Tibial artery (tissue), 4 donors: ENCODE measurements at places on chromosomes 16 and 17.

DNA sequence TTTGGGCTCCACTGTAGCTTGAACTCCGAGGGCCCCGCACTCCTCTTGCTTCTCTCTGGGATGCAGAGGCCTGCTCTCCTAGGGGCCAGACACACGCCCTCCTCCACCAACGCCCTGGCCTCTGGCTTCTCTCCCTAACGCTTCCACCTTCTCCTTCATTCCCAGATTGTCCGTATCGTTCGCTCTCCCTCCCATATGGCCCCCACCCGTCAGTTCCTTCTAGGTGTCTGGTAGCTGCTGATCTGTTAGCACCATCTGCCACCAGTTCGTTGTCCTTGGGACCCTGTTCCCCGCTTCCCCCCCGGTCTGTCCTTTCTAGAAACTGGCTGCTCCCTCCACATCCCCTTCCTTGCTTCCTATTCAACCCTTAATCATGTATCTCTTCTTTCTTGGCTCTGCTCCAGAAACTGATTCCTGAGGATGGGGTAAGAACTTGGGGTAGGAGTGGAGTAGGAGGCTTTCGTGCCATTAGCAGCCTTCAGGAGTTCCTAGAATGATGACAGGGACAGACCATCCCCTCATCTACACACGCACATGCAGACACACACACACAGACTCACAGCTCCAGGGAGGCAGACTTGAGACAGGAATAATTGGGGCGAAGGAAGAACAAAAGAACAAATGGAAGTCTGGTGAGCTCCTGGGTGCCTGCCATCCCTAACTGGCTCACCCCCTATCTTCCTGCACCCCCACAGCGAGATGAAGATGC lies 4.3 kb downstream of the ATP1B2 start:
- no peak for DNase-seq

DNA sequence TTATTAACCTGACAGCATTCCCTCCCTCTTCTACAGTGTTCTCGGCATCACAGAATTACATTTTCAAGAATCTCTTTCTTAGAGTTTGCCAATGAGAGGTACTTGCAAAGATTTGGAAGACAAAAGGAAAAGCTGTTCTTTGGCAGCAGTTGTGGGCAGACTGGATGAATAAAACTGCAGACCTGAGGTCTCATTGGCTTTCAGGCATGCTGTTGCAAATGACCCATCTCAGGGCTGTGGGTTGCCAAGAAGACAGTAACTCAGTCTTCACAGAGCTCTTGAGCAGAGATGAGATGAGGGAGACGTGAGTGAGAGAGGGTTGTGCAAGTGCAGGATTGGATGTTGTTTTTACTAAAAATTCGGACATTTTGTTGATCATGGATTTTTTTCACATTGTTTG lies 11.3 kb upstream of the USP31 start:
- DNase-seq = no peak

DNA sequence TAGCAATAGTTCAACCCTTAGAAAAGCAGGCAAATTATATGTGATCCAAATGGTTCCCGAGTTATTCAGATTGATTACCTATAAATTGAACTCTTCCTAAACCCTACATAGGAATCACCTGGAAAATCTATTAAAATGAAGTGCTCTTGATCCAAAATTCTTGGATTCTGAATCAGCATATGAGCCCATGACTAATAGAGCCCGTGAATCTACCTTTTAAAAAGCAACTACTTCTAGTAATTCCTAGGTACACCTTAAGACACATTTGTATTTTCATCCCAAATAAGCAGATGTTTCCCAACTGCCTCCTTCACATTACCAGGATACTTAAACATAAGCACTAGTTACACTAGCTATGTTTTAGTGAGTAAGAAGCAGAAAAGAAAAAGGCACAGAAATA lies 1171.0 kb upstream of the GOT2 start:
- no peak for DNase-seq

DNA sequence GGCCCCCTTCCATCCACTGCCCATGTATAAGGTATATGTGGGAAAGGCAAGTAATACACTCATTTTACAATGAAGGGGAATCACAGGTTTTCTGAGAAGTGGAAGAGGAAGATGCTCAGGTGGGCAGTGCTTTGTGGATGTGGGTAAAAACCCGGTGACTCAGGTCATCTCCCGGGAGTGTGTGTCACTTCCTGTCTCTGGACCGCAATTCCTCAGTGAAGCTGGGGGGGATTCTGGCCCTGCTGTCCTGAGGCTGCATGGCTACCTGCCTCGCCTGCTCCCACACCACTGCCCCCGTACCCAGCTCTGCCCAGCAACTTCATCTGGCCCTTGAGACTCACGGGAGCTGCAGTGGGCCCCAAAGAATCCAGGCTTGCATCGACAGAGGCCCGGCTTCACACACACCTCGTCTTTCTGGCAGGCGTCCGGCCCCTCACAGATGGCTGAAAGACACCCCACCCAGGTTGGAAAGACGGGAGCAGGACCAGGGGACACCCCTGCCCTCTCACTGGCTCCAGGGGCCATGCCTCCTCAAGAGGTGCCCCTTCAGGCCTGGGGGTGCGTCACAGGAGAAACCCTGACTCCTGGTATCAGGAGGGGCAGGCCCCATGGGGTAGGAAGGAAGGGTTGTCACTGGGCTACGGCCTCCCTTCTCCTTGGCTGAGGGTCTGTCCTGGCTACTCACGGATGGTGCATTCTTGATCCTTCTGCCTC lies 882 bp downstream of the SCARF1 start:
- no peak for DNase-seq

DNA sequence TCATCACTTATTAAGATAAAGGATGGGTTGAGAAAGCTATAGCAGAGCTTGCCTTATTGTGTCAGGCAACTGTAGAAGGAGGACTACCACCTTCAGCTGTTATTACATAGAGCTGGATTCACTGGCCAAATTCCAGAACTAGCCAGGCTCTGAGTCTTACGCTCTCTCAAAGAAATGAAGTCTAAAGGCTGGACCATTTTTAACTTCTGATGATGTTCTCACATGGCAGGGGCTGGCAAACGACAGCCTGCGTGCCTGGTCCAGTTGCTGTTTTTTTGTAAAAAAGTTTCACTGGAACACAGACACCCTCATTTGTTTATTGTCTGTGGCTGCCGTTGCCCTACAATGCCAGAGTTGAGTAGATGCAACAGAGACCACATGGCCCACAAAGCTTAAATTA lies 21.2 kb downstream of the TRAF4 start:
- no peak for DNase-seq

DNA sequence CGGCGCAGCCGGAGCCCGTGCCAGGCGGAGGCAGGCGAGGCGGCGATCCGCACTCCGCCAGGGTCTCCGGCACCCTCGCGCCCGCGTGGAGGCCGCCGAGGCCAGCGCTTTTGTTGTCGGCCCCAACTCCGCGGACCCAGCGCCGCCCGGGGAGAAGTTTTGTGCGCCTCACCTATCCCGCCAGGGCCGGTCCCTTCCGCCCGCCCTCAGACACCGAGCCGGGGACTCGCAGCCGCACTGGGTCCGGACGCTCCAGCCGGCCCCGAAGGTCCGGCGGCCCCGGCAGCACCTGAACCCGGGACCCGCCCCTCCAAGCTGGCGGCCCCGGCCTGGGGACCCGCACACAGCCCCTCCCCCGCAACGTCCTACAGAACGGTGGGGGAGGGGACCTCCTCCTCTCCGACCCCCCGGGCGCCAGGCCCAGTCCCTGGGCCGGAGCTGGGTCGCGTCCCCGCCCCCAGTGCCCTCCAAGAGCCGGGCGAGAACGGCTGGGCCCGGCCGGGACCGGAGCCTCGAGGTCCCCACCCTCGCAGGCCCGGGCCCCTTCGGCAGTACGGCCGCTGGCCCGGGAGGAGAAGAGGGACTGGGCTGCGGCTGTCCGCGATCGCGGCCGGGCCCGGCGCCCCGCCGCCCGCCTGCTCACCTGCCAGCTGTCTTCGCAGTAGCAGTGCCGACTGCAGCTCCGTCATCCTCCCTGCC lies 698 bp downstream of the UBE2G1 start:
- no peak for DNase-seq

DNA sequence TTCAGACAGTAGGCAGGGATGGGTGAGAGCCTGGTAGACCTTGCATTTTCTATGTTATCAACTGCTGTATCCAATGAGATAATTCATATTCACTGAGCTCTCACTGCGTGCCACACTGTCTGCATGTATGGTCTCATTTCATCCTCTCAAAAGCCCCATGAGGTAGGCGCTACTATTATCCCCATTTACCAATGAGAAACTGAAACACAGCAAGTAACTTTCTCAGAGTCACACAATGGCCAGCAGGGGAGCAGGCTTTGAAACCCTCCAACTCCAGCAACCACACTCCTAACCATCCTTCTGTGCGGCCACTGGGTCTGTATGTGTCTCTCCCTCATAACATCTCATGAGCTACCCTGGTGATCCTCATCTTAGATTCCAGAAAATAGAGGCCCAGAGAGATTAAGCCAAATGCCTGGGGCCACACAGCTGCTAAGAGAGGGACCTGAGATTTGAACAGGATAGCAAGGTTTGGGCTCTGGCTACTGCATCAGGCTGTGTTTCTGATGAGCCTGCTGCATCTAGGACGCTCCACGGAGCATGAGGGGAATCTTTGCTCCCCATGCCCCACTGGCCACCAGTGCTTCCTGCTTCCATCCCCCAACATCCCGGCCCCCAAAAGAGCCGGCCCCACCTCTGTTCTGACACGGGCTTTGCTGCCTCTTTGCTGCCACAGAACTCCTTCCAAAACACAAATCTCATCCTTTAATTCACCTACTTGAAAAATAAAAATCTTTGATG lies 3.2 kb downstream of the CCR7 start:
- no peak for DNase-seq

GRCh38 chr16:72845322-72846020 lies 202.5 kb downstream of the ZFHX3 start:
- DNase-seq = no peak
